ENCODE measurements at places on chromosomes 7 and 10.

DNA sequence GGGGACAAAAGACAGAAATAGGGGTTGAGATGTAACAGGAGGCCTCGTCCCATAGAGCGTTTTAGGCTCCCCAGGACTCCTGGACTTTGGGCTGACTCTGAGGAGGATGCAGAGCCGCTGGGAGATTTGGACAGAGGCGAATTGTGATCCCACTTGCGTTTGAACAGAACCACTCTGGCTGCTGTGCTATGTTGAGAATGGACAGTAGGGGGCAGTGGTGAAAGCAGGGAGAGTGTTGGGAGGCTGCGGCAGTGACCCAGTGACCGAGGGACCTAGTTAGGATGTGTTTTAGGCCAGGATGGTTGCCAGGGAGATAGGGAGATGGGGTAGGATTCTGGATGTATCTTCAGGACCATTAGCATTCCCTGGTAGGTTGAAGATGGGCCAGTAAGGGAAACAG is 271.6 kb downstream of the CCDC3 start:
- no peak for DNase-seq

DNA sequence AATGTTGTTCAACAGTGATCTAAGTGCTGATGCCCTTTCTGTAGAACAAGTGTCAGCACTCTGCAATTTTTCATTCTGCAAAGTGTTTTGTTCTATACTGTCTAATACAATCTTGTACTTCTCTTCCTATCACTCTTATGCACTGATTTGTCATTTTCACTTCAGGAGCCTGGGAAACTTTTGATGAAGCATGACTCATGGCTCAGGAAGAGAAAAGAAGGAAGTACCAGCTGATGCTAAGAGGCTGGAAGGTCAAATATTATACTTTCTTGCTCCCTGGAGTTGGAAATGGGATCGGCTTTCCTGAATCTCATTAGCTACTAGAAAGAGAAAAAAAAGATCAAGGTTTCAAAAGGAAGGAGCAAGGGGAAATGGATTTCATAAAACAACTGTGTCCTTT is 45.8 kb downstream of the DGKI start:
- DNase-seq, result peak; percentile 66

- no peak for DNase-seq
These were observed 50.5 kb upstream of the TCF7L2 start for GRCh38 chr10:112899391-112900065.

DNA sequence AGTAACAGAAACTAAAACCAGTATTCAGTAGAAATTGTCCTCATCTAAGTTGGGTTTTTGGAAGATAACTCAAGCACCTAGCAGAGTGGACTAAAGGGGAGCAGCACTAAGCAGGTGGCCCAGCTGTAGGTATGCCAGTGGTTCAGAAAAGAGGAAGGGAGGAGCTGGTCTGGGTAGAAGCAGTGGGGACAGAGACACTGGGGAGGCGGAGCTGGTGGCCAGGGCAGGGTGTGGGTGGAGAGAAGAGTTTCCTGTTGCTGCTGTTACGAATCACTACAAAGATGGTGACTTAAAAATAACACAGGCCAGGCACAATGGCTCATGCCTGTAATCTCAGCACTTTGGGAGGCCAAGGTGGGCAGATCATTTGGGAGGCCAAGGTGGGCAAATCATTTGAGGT is 136.2 kb downstream of the WDR11 start:
- no peak for DNase-seq

GRCh38 chr7:12738665-12739064 is 51.2 kb downstream of the ARL4A start:
- DNase-seq, result no peak

- DNase-seq, result no peak
These were observed 745.8 kb downstream of the SUGCT start for GRCh38 chr7:40880581-40880980.

DNA sequence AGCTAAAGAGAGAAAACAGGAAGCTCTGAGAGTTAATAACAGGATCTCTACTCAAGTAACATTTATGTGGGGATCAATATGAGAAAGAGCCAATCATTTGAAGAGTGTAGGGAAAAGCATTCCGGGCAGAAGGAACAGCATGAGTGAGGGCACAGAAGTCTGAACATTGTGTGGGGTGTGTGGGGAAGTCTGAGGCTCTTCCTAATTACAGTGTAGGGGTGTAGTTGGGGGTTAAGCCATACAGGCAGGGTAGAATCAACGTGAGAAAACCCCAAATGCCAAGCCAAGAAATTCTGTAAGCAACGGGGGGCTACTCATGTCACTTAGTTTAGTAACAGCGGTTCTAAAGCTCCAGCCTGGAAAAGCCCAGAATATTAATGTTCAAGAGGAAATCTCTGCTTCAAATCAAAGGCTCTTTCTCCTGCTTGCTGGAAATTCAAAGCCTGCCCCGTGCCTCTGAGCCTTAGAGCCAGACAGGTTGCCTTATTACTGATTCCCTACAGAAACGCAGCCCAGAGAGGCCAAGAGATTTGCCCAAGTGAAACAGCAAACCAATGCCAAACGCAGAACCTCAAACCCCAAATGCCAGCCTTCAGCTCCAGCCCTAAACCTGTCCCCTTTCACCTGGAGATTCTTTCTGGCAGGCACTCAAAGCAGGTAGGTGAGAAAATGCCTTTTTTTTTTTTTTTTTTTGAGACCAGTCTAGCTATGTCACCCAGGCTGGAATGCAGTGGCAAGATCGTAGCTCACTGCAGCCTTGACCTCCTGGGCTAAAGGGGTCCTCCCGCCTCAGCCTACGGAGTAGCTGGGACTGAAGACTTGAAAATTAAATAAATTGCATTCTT is 36.1 kb downstream of the DNAJB12 start:
- no peak for DNase-seq

DNA sequence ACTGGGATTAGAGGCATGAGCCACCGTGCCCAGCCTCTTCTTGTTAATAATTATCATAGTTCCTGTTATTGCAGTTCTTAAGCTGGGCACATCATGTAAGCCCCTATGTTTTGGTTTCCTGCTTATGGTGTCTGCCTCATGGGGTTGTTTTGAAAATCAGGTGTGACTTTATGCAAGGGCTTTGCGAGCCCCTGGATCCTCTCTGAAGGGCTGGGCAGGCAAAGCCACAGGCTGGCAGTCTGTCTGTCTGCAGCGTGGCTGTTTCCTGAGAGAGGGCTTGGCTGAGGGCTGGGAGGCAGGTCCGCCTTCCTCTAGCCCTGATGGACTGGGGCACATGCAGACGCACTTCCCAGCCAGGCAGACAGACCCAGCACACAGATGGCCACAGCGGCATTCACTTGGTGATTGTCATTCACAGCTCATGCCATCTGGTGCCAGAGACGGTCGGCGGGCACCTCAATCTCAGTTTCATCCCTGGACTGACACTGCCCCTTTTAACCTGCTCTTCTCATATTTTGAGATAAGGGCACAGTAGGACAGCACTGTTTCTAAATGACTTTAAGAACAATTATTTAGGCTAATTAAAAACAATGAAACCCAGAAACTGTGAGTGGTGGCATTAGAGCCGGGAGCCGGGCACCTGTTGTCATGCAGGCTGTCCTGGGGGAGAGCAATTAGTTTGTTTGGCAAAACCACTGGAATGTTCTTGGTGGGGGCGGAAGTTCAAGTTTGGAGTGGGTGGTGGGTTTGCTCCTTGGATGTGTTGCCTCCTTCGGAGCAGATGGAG is 35.5 kb downstream of the RBM20 start:
- no peak for DNase-seq

GRCh38 chr7:23594879-23595604 is 2.1 kb upstream of the CCDC126 start:
- no peak for DNase-seq

DNA sequence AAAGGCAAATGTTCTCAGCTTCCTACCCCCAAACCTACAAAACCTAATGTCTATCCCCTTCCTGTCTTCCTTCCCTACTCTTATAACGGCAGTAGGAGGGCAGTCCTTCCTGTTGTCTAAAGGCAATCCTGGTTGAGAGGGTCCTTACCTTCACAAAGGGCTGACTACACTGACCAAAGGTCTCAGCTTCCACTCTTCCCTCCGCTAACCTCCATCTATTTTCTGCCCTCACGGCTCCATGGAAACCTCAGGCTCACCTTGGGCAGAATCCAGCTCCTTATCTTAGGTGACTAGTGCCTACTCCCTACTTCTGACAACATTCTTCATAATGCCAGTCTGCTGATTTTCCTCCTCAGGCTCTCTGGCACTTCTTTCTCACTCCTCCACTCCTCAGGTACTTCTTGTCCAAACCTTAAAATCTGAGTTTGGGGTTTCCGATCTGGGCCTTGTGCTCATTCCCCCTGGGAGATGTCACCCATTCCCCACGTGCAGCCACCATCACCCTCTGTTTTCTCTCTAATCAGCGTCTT is 542 bp downstream of the FBXL13 start:
- no peak for DNase-seq

GRCh38 chr7:43572516-43573049 is 10.3 kb upstream of the STK17A start:
- peak; percentile 98 for DNase-seq

GRCh38 chr10:126068322-126068721 is 172.0 kb downstream of the FANK1 start:
- DNase-seq, result no peak

DNA sequence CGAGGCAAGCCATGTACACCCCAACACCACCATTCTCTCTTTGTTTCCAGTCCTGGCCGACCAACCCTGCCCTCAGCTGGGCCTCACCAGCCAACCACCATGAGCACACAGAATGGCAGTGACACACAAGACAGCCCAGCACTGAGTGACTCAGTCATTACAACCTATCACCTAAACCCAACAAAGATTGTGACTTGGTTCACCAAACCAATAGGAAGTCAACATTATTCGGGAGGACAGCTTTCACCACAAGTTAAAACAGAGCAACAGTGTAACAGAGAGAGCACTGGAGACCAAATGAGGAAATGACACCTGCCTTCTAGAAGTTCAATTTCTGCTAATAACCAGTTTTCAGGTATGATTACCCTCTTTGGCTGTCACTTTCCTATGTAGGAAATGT is 72.1 kb downstream of the DNMBP start:
- DNase-seq, result no peak

GRCh38 chr7:43139137-43139536 is 26.7 kb downstream of the HECW1 start:
- peak; percentile 97 for DNase-seq

GRCh38 chr10:89347701-89348457 is 20.1 kb downstream of the IFIT3 start:
- no peak for DNase-seq

GRCh38 chr10:29669149-29669548 is 34.4 kb upstream of the SVIL start:
- peak; percentile 40 for DNase-seq

GRCh38 chr7:47327346-47327697 is 254.6 kb downstream of the TNS3 start:
- DNase-seq, result peak; percentile 47

- DNase-seq, result no peak
These were observed 209.1 kb downstream of the HGF start for GRCh38 chr7:81560708-81561107.

GRCh38 chr10:16787361-16787791 is 29.8 kb downstream of the RSU1 start:
- no peak for DNase-seq

DNA sequence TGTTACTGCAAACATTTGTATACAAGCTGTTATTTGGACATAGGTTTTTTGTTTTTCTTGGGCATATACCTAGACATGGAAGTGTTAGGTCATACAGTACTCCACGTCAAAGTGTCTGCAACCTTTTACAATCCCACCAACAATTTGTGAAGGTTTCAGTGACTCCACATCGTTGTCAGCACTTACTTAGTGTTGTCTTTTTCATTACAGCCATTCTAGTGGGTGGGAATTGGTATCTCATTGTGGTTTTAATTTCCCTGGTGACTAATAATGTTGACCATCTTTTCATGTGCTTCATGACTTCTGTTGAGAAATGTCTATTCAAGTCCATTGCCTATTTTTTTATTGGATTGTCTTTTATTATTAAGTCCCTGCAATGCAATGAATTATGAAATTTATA is 95.0 kb downstream of the UBE3C start:
- DNase-seq, result no peak

DNA sequence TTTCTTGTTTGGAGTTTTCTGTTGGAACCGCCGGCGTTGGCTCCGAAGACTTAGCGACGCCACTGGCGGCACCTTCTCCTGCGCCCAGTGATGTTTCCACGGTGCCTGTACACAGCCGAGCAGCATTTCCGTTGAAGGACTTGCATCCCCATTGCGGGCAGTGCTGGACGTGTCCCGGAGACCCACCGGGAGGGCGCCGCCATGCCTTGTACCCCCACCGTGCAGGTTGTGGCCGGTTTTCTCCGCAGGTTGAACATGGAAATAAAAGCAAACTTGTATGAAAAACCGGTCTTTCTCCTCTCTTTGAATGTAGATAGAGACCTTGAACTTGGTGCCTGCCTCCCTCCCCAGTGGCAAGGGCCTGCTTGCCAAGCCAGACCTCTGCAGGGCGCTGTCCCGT is 22.9 kb upstream of the CHST12 start:
- no peak for DNase-seq

DNA sequence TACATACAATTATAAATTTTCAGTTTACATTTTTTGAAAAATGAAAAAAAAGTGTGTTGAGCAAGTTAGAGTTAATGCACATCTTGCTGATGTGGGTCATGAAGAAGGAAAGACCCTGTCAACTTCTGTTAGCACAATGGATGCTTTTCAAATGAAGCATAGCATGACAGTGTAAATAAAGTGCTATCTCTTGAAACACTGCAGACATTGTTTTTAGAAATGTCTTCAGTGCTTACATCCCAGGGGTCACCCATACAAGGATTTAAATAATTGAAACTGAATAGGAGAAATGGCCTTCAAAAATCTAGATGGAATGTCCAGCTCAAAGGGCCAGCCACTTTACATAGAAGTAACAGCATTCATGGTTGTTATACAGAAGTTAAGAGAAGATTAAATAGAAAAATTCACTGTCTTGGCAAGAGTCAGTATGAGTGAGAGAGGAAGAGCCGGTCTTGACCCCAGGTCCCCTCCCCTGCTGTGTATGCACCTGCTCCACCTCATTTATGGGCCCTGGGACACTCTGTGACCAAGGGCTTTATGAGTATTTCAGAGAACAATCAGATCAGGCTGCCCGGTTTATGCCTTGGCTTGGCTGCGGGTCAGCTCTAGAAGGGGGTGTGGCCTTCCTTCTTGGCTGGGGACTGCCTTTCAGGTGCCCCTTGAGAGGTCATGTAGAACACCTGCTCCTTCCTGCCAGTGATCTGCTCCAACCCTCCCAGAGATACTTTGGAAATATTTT is 237.7 kb upstream of the TMEM72 start:
- no peak for DNase-seq

Data from fibroblast of skin of back (primary cell).